ENCODE measurements at places on chromosomes 11 and 22.

DNA sequence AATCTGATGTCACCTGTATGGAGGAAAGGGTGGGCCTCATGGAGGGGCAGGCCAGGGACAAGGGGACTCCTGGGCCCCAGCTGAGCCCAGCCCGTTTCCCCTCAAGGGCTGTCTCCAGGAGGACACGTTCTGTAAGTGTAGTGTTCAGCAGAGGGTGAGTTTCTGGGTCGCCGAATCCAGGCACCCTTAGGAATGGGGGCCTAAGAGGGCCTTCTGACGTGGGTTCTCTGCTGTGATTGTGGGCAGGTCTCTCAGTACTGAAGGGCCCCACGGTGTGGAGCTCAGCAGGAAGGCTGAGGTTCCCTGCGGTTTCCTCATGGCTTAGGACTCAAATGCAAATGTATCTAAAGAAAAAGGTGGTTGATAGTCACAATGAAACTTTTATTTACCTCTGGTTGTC is 6.5 kb downstream of the PTDSS2 start:
- DNase-seq: no peak

- DNase-seq: no peak
These were observed 38.3 kb upstream of the MYH9 start for GRCh38 chr22:36425977-36426523.

DNA sequence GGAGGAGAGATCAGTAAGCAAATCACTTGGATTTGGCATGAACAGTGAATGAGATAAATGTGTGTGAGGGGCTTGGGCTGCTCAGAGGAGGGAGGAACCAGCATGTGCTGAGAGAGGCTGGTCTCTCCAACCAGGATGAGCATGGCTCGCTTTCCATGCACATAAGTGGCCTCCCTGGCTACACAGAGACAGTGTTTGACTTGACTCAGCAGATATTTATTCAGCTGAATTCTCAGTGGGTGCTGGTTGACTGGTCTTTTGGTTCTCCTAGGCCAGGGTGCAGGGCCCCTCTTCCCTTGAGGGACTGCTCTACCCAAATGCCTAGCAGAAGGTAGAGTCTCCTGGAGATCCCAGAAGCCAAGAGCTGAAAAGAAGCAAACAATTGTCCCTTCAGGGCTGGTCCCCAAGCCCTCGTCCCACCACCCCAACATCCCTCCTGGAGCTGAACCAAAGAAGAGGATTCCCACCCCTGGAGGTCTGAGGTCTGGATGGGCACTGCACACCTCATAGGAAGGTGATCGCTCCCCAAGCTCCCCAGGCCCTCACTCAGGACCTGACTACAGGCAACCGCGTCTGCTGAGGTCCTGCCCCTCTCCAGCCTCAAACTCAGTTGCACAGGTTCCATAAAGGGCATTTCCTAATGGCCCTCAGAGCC is 3.3 kb upstream of the TRIM29 start:
- no peak for DNase-seq

DNA sequence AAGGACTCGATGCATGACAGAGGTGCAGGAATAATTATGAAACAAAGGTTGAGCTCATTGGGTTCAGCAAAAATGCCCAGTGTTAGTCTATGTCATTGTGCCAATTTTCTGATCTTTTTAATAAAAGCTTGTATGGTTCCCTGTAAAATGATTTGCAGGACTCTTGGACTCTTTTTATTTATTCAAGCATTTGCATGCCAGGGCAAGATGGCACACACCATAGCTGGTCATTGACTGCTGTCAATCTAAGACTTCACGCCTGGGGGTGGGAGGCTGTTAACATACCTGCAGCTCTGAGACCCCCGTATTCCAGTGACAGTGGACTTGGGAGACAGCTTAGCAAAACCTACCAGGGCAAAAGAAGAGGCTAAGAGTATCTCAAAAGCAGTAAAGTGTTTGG is 32.0 kb upstream of the ANO1 start:
- no peak for DNase-seq

GRCh38 chr22:43561415-43562178 is 149.8 kb downstream of the MPPED1 start:
- DNase-seq: no peak

DNA sequence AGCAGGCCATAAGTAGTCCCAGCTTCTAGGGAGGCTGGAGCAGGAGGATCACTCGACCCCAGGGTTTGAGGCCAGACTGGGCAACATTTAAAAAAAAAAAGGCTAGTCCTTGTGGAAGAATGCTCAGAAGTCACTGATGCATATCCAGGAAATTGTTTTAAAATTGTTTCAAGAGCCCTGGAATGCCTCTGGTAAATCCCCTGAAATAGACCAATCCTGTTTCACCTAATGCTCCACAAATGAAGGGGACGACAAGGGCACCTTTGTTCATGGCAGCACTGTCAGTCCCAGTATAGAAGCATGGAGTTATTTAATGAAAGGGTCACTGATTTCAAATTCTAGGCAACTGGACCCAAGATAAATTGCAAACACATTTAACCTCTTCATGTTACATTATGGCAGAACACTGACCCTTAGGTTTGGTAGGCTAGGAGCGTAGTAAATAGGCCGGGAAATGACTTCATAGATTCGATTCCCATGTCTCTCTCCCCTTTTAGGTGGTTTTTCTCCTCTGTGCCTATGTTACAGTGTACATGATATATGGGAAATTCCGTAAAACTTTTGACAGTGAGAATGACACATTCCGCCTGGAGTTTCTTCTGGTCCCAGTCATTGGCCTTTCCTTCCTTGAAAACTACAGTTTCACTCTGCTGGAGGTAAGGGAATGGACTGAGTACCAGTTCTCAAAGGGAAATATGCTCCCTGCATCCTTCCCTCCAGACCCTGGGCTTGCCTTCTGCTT is 11.4 kb downstream of the KDELR3 start:
- no peak for DNase-seq

- DNase-seq: no peak
These were observed 12.5 kb upstream of the FSHB start for GRCh38 chr11:30218278-30218677.
